Activated T-cell treated with anti-CD3 and anti-CD28 coated beads, Interleukin-2, amount 50 U/mL, for 24 hours (primary cell): ENCODE measurements at places on chromosomes 13 and 19.

DNA sequence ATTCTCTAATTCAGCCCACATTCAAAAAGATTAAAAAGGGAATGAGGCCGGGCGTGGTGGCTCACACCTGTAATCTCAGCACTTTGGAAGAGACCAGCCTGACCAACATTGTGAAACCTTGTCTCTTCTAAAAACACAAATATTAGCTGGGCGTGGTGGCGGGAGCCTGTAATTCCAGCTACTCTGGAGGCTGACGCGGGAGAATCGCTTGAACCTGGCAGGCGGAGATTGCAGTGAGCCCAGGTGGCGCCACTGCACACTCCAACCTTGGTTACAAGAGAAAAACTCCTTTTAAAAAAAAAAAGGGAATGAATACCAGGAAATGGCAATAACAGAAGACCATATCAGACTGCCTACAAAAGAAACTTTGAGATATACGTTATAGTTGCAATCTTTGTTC, 1244.5 kb downstream of the PCDH9 start:
- no peaks in the 10 kb centered on the region for H3K36me3 ChIP-seq
- H3K4me1 ChIP-seq, result no peaks in the 10 kb centered on the region
- no peak for DNase-seq

DNA sequence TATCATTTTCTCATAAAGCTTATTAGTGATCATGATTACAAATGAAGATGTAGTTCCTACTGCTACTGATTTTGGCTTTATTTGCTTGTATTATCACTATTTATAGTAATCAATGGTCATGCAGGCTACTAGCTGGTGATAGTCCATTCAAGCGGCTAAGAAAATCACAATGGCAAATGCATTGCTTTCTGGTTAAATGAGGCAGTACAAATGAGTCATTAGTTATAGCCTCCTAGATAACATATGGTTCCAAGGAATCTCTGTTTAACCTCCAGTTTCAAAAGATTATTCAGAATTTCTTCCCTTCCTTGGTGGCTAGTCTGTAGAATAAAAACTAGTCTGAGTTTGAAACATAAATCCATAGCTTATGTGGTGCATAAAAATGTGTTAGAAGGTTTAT, 141.3 kb upstream of the HTR2A start:
- H3K36me3 ChIP-seq, result no peaks in the 10 kb centered on the region
- no peaks in the 10 kb centered on the region for H3K4me1 ChIP-seq
- DNase-seq, result no peak
- no peak overlapping the region for H3K27ac ChIP-seq

- H3K36me3 ChIP-seq, result no peaks in the 10 kb centered on the region
- no peaks in the 10 kb centered on the region for H3K27me3 ChIP-seq
These were observed 479.5 kb downstream of the ZNF536 start for GRCh38 chr19:30851646-30852045.

DNA sequence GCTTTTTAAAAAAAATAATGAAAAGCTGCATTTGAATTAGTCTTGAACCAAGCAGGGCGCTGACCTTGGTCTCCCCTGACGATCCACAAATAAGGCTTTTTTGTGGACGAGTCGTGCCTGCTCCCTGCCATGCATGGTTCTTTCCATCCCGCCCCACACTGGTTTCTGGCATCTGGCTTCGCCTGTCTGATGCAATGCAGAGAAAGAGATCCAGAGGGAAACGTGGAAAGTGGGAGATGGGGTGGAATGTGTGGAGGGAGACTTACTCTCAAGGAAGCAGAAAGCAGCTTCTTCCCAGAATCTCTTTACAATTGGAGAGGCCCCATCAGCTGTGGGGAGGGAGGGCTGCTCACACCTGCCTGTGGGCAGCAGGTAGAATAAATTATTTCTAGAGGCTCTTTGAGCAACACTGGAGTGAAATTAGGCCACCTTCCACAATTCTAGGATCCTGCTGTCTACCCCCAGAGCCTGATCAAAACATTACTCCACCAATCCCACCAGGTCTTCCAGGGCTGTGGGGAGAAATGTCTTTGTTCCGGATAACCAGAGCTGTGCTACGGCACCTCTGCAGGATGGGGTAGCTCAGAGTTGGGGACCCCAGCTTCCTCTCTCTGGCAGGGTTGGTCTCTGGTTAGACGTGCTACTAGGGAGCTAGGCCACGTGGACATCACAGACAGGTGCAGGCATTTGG, 183.5 kb downstream of the UQCRFS1 start:
- no peak overlapping the region for H3K4me3 ChIP-seq
- DNase-seq, result no peak
- no peaks in the 10 kb centered on the region for H3K27me3 ChIP-seq
- no peak overlapping the region for H3K27ac ChIP-seq

- peaks cover 16% of the 10 kb centered on the region for H3K4me1 ChIP-seq
- H3K4me3 ChIP-seq, result no peak overlapping the region
- H3K27me3 ChIP-seq, result peaks cover 19% of the 10 kb centered on the region
- no peak for DNase-seq
- no peak overlapping the region for H3K27ac ChIP-seq
These were observed 27.8 kb upstream of the IGSF23 start for GRCh38 chr19:44585371-44586133.

GRCh38 chr19:45305421-45305820, 17.3 kb downstream of the CKM start:
- no peak overlapping the region for H3K27ac ChIP-seq
- H3K4me3 ChIP-seq, result no peak overlapping the region
- DNase-seq, result no peak
- peaks cover 7% of the 10 kb centered on the region for H3K36me3 ChIP-seq
- peaks cover 2% of the 10 kb centered on the region for H3K27me3 ChIP-seq

DNA sequence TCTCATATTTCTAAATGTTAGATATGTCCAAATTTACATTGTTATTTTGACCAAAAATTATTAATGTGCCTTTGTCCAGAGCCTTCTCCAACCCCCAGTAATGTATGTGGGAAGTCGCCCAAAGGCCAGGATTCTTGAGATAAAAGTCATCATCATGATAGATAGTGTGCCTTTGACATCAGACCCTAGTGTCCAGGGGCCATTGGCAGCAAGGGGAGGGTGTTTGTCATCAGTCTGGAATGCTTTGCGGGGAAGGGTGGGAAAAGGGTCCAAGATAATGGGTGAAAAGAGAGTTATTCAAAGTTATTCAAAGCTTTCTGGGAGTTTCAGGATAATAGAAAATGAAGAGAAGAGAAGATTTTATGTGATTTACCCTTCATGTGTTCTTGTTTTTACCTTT, 909.5 kb upstream of the GPC6 start:
- H3K4me3 ChIP-seq, result no peak overlapping the region
- H3K4me1 ChIP-seq, result no peaks in the 10 kb centered on the region
- H3K36me3 ChIP-seq, result no peaks in the 10 kb centered on the region
- no peak for DNase-seq
- no peaks in the 10 kb centered on the region for H3K27me3 ChIP-seq

DNA sequence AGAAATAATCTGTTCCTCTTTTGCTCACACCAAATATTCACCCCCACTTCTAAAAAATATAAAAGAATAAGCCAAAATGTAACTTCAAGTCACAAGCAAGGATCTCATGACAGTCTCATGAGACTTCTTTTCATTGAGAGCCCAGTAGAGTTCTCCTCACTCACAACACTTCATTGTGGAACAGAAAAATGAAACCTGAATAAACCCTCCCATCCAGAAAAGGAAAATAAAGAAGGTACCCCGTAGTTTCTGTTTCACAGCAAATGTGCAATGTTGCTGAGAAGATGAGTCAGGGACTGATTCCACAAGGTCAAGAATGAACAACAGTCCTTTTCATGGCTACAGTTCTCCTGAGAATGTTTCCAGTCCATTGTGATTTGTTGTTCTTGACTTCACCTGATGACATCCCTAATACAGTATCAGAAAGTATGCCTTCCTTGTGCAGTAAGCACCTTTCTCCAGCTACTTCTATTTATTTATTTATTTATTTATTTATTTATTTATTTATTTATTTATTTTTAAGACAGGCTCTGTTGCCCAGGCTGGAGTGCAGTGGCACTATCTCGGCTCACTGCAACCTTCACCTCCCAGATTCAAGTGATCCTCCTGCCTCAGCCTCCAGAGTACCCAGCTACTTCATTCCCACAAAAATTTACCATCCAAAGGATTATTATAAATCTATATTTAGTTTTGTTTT, 6.4 kb upstream of the ZNF841 start:
- peaks cover 34% of the 10 kb centered on the region for H3K36me3 ChIP-seq
- no peak overlapping the region for H3K4me3 ChIP-seq
- H3K27ac ChIP-seq, result no peak overlapping the region
- no peaks in the 10 kb centered on the region for H3K4me1 ChIP-seq
- H3K27me3 ChIP-seq, result no peaks in the 10 kb centered on the region

DNA sequence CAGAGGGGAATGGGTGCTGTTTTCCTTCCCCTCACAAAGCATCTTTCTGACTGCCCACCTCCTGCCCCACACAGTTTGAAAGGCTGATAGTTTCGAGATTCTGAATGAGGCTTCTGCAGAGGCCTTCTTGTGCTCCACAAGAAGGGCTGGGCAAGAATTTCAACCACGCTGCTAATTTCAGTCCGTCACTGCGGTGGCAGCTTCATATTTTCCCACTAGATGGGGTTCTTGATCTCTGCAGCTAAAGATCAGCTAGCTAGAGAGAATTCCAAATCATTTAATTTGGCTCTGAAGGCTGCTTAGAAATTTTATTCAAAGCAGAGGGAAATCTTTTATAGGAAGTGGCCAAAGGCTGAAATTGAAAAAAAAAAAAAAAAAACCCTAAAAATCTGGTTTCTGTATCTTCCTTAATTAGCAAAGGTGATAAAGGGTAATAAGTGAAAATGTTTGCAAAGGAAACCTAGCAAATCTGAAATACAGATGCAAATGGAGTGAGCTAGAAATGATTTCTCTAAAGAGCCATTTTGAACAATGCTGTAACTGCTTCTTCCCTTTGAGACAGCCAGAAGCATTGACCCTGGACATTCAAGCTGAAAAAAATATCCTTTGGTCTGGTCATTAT, 38.0 kb upstream of the C13orf42 start:
- H3K4me1 ChIP-seq, result peaks cover 9% of the 10 kb centered on the region
- no peak overlapping the region for H3K27ac ChIP-seq
- H3K4me3 ChIP-seq, result no peak overlapping the region

DNA sequence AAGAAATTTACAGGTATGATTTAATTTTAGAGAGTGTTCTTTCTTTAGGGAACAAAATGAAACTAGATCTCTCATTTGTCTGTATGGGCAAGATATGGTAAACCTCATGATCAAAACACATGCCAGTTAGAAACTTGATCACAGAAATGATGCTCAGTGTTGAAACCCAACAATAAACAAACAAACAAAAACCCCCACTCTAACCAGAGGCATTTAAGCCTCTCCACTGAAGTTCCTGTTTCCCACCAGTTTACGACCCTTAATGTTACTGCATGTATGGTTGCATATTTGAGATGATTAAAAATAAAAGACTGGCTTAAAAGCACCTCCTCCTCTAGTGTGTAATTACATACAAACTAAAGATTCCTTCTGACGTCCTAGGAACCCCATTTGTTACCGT, 293.3 kb upstream of the MAB21L1 start:
- H3K36me3 ChIP-seq, result no peaks in the 10 kb centered on the region
- H3K27ac ChIP-seq, result no peak overlapping the region
- H3K27me3 ChIP-seq, result no peaks in the 10 kb centered on the region
- no peaks in the 10 kb centered on the region for H3K4me1 ChIP-seq
- no peak for DNase-seq
- no peak overlapping the region for H3K4me3 ChIP-seq

GRCh38 chr19:38944981-38945506, 14.3 kb downstream of the MRPS12 start:
- H3K4me1 ChIP-seq, result peaks cover 12% of the 10 kb centered on the region
- peaks cover 7% of the 10 kb centered on the region for H3K27me3 ChIP-seq
- H3K4me3 ChIP-seq, result no peak overlapping the region
- no peak for DNase-seq
- H3K36me3 ChIP-seq, result no peaks in the 10 kb centered on the region

GRCh38 chr13:33280923-33281322, 4.6 kb downstream of the STARD13 start:
- no peak overlapping the region for H3K4me3 ChIP-seq
- no peaks in the 10 kb centered on the region for H3K36me3 ChIP-seq
- no peak for DNase-seq
- peaks cover 12% of the 10 kb centered on the region for H3K4me1 ChIP-seq
- no peak overlapping the region for H3K27ac ChIP-seq

GRCh38 chr13:27772651-27773425, 19.4 kb upstream of the GSX1 start:
- no peaks in the 10 kb centered on the region for H3K36me3 ChIP-seq
- no peak overlapping the region for H3K27ac ChIP-seq
- no peak overlapping the region for H3K4me3 ChIP-seq
- H3K4me1 ChIP-seq, result no peaks in the 10 kb centered on the region

- no peaks in the 10 kb centered on the region for H3K36me3 ChIP-seq
- DNase-seq, result no peak
- H3K4me1 ChIP-seq, result no peaks in the 10 kb centered on the region
- no peak overlapping the region for H3K4me3 ChIP-seq
These were observed 28.0 kb upstream of the WASF3 start for GRCh38 chr13:26529441-26529840.

GRCh38 chr13:28199089-28199488, 60.7 kb downstream of the PAN3 start:
- H3K4me1 ChIP-seq, result peaks cover 10% of the 10 kb centered on the region
- no peak overlapping the region for H3K4me3 ChIP-seq
- DNase-seq, result no peak
- no peaks in the 10 kb centered on the region for H3K27me3 ChIP-seq

DNA sequence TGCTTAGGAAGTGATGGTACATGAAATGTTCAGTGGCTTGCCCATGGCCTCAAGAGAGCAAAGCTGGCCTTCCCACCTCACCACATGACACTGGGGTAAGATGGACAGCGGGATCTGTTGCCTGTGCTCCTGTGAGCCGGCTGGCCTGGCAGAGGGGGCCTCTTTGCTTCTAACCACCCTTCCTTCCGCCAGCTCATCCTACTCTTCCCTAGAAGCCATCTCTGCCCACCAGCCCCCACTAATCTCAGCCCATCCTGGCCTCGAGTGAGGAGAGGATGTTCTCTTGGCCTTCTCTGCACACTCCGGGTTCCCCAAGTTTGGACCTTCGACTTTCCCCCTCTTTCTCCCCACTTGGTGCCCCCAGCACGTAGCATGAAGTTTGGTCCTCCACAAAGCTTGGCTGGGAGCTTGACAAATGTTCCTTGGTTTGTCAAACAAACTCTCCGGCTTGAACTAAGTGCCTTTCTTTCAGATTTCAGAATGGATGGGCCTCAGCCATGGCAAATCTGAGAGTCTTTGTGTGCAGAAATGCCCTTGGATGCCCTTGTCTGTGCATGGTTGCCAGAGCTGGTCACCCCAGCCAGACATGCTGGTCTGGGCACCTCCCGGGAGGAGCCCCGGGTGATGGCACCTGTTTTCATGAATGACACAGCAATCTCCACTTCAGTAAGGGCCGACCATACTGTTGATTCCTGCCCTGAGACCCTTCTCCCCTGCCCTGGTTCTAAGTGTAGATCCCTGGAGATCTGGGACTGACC, 145.5 kb downstream of the URI1 start:
- DNase-seq, result no peak
- H3K36me3 ChIP-seq, result no peaks in the 10 kb centered on the region
